ENCODE measurements at places on chromosomes 1 and 21. TPM values are rescaled to one million over a fixed set of nuclear protein-coding genes. Genes with fewer than 3 reads are reported as not detected.

RRAGC gene
- 30.7 TPM for total RNA-seq

FCGR3A gene
- 3.7 TPM for total RNA-seq

SLC1A7 gene
- 0.58 TPM for total RNA-seq

NPL gene
- 15.4 TPM for total RNA-seq

RNF19B gene
- 77.3 TPM for total RNA-seq

DNA sequence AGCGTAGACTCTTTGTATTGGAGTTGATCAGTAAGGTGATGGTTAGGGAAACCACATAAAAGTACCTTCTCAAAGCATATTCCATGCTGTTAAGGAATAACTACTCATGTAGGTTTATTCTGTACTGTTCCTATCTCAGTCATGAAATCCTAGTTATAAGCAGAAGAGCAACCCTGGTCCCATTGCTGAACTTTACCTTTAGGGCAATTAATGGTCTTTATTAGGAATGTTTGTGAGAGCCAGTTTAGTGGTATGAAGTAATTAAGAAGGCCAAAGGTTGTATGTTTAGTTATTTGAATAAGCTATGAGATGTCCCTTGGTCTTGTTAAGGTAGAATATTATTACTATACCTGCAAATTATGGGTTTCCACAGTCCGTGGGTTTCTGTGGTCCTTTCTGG is 44.0 kb downstream of the ACP6 start:
- DNase-seq = no peak

- DNase-seq = no peak
These were observed 82.4 kb upstream of the C21orf91 start for GRCh38 chr21:17901458-17902079.

DNA sequence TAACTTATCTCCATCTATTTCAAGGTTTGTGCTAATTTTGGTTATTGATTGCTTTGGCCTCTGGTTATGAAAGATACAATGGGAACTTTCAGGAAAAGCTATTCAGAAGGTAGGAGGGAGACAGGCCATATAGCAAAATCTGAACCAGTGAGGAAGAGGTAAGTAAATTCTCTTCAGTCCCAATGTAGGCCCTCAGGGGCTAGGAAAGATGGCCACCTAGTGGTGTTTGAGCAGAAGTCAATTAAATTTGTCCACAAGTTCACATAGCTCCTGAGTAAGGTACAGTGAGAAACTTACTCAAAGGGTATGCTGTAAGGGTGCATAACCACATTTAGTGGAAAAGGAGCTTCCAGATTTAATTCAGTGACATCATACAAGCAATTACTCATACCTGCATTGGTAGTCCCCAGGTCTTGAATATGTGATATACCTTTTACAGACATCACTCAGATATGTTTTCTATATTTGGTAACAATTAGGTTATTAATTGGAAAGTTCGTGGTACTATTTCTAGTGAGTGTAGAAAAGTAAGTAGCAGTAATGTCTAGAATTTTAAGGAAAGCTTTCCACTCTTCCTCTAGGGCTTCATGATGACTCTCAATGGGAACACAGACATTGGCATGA is 21.4 kb upstream of the FMO1 start:
- DNase-seq = no peak

GRCh38 chr1:24203404-24203803 is 16.3 kb upstream of the IFNLR1 start:
- DNase-seq = peak; percentile 59

GRCh38 chr1:110207831-110208230 is 2.3 kb upstream of the KCNC4 start:
- DNase-seq = peak; percentile 51

DNA sequence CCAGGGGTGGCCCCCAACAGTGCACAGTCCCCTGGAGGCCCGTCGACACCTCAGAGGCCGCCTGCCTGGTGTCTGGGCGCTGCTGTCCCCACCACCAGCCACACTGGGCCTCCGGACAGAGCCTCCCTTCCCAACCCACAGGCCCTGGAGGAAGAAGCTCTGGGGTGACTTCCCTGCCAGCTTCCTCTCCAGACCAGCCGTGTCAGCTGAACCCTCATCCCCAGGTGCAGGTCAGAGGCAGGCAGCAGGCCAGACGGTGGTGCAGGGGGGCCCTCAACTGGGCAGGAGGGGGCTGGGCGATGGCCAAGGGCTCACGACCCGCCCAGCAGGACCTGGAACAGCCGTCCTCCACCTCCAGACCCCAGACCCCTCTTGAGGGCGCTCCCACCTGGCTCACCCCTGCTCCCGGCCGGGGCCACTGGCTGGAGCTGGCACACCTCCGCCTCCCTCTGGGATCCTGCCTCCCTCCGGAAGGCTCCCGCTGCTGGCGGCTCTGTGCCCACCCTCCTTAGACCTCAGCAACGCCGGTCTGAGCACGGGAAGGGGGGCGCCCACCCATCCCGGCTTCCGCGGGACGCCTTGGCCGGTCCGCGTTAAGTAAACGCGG is 520 bp downstream of the TNFRSF18 start:
- peak; percentile 24 for DNase-seq
